ENCODE measurements at places on chromosomes 4 and X. TPM values are rescaled to one million over a fixed set of nuclear protein-coding genes. Genes with fewer than 3 reads are reported as not detected.

- H3K4me1 ChIP-seq, result no peaks in the 10 kb centered on the region
- no peak overlapping the region for H3K27ac ChIP-seq
- no peaks in the 10 kb centered on the region for H3K27me3 ChIP-seq
- no peaks in the 10 kb centered on the region for H3K36me3 ChIP-seq
Measured at GRCh38 chr4:82621251-82621650, 59.5 kb upstream of the TMEM150C start.

GRCh38 chr4:23952258-23952657 is 62.4 kb upstream of the PPARGC1A start:
- no peaks in the 10 kb centered on the region for H3K27me3 ChIP-seq
- no peak overlapping the region for H3K4me3 ChIP-seq
- H3K27ac ChIP-seq, result no peak overlapping the region
- H3K36me3 ChIP-seq, result no peaks in the 10 kb centered on the region
- no peaks in the 10 kb centered on the region for H3K4me1 ChIP-seq

GRCh38 chr4:88897180-88897579 is 159.8 kb downstream of the FAM13A start:
- no peaks in the 10 kb centered on the region for H3K27me3 ChIP-seq
- H3K4me3 ChIP-seq, result no peak overlapping the region
- no peak overlapping the region for H3K27ac ChIP-seq
- no peaks in the 10 kb centered on the region for H3K4me1 ChIP-seq
- DNase-seq, result no peak

Gene ZBED1
- total RNA-seq, result 23.9 TPM

Gene ADAM29
- total RNA-seq, result not detected

DNA sequence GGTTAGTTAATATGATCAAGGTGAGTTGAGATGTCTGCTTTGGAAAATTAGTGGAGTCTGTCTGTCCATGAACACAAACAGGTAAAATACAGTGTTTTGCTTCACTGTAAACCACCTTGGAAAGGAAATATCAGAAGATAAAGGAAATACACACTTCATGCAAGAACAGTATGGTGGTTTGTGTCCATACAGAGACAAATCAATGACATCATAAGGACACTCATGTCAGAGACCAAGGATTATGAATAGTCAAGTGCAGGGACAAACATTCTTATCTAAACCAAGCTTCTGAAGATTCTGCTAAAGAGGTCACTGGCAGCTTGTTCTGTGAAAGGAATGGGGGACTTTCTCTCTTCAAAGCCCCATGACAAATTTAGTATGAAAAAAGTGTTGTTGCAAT is 322.9 kb upstream of the F9 start:
- no peak for DNase-seq
- H3K4me3 ChIP-seq, result no peak overlapping the region
- H3K27ac ChIP-seq, result no peak overlapping the region
- no peaks in the 10 kb centered on the region for H3K4me1 ChIP-seq
- H3K36me3 ChIP-seq, result no peaks in the 10 kb centered on the region
- H3K27me3 ChIP-seq, result peaks cover 12% of the 10 kb centered on the region

- no peak for DNase-seq
- H3K27ac ChIP-seq, result no peak overlapping the region
- H3K27me3 ChIP-seq, result no peaks in the 10 kb centered on the region
- no peaks in the 10 kb centered on the region for H3K36me3 ChIP-seq
- no peaks in the 10 kb centered on the region for H3K4me1 ChIP-seq
Measured at GRCh38 chrX:79466636-79467035, 99.5 kb upstream of the ITM2A start.

Gene TDO2
- 0.13 TPM for total RNA-seq

- no peak overlapping the region for H3K4me3 ChIP-seq
- no peaks in the 10 kb centered on the region for H3K27me3 ChIP-seq
- DNase-seq, result no peak
- no peaks in the 10 kb centered on the region for H3K36me3 ChIP-seq
- H3K4me1 ChIP-seq, result no peaks in the 10 kb centered on the region
- H3K27ac ChIP-seq, result no peak overlapping the region
Measured at GRCh38 chr4:142815834-142816233, 30.3 kb downstream of the INPP4B start.

Gene KLB
- total RNA-seq, result not detected

DNA sequence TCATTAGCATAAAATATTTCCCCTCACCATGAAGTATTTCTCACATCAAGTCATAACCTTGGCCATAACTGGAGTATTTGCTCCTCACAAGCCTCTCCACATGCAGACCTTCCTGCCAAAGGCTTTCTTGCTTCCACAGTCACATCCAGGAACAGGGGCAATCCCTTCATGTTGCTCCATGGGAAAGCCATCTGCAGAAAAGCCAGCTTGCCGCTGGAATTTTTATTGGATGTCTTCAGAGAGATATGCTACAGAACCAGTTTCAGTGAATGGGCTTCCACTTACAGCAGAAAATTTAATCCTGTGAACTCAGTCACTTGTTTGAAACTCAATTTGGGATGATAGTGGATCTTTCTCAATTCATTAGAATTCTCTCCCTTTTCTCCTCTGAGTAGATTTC is 3.2 kb upstream of the CDKN2AIP start:
- H3K27me3 ChIP-seq, result no peaks in the 10 kb centered on the region
- DNase-seq, result no peak
- peak overlapping the region; percentile 98 for H3K27ac ChIP-seq
- no peak overlapping the region for H3K4me3 ChIP-seq
- peaks cover 9% of the 10 kb centered on the region for H3K36me3 ChIP-seq

GRCh38 chr4:147284256-147284835 is 196.6 kb upstream of the EDNRA start:
- H3K4me1 ChIP-seq, result no peaks in the 10 kb centered on the region
- no peaks in the 10 kb centered on the region for H3K27me3 ChIP-seq
- DNase-seq, result no peak
- no peaks in the 10 kb centered on the region for H3K36me3 ChIP-seq
- H3K4me3 ChIP-seq, result no peak overlapping the region

- no peak overlapping the region for H3K4me3 ChIP-seq
- H3K36me3 ChIP-seq, result no peaks in the 10 kb centered on the region
- no peak overlapping the region for H3K27ac ChIP-seq
- no peaks in the 10 kb centered on the region for H3K27me3 ChIP-seq
Measured at GRCh38 chr4:86451560-86452330, 91.9 kb upstream of the MAPK10 start.

- H3K36me3 ChIP-seq, result no peaks in the 10 kb centered on the region
- H3K4me3 ChIP-seq, result no peak overlapping the region
- no peaks in the 10 kb centered on the region for H3K4me1 ChIP-seq
- no peak for DNase-seq
- no peak overlapping the region for H3K27ac ChIP-seq
Measured at GRCh38 chr4:180675359-180675650, 1567.9 kb upstream of the TENM3 start.

DNA sequence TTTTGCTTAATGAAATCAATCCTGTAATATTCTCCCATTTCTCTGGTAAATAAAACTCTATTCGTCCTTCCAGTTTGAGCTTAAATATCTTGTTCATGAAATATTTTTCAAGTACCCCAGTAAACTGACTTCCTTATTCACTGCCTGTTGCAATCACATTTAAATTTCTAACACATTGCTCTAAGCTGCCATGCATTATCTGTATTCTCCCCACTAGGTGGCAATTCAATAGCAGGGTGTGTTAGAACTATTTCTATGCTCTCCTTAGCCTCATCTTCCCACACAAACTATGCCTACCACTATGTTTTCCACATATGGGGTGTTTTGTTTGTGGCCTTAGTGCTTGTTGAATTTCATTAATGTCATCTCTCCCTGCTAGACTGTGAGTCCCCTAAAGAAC is 377.1 kb upstream of the HS3ST1 start:
- H3K36me3 ChIP-seq, result no peaks in the 10 kb centered on the region
- no peaks in the 10 kb centered on the region for H3K4me1 ChIP-seq
- peak; percentile 1 for DNase-seq
- no peaks in the 10 kb centered on the region for H3K27me3 ChIP-seq

Gene SSX2
- total RNA-seq, result 0.31 TPM

DNA sequence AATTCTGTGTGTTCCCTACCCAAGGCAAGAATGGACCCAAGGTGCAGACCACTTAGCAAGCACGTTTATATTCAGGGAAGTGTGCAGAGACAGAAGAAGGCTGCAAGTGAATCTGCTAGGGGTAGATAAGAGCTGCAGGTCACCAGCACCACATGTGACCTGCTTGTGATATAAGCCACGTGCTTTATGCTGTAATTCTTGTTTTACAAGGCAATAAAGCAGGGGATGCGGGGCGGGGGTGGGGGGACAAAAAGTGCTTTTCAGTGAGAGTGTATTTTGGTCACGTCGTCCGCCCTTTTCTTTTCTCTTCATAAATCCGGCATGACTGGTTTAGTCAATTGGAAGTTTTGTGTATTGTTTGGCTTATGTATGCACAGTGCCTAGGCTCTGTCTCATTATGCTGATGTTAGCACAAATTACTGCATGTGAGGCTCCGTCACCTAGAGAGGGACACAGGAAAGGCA is 192.7 kb downstream of the RBMX2 start:
- no peak for DNase-seq
- H3K27ac ChIP-seq, result no peak overlapping the region
- H3K4me3 ChIP-seq, result no peak overlapping the region
- H3K36me3 ChIP-seq, result no peaks in the 10 kb centered on the region
- no peaks in the 10 kb centered on the region for H3K4me1 ChIP-seq

DNA sequence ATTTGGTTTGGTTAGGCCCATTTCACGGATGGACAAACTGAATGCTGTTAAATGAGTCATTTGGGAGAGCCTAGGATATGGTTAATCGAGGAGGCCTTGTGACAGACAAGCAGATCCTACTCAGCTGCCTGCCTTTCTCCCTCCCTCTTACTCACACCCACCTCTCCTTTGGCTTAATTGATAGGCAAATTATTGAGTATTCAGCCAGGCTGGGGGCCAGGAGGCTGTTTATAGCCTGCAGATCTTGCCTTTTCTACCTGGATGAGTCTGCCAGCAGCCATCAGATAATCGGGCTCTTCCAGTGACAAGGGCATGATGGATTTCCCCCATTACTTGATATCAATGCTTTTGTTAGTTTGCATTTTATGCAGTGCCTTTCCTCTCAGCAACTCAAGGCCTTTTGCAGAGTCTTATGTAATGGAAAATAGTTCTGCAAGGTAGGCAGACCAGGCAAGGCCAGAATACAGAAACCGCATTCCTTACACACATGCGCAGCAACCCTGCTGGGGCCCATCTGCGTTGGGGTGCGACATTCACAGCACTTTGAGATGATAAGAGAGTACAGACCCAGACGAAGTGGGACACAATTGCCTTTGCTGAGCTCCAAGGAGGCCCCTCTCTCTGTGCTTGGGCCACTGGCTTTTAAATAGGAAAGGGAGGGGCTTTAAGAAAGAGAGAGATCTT is 96.2 kb upstream of the ATP6AP2 start:
- no peak overlapping the region for H3K4me3 ChIP-seq
- no peak for DNase-seq
- no peaks in the 10 kb centered on the region for H3K27me3 ChIP-seq

GRCh38 chrX:48702032-48702431 is 5.5 kb downstream of the SUV39H1 start:
- DNase-seq, result no peak
- H3K4me1 ChIP-seq, result peaks cover 8% of the 10 kb centered on the region
- H3K36me3 ChIP-seq, result peaks cover 4% of the 10 kb centered on the region
- no peaks in the 10 kb centered on the region for H3K27me3 ChIP-seq
- no peak overlapping the region for H3K27ac ChIP-seq
- no peak overlapping the region for H3K4me3 ChIP-seq

- DNase-seq, result no peak
- no peaks in the 10 kb centered on the region for H3K36me3 ChIP-seq
- no peak overlapping the region for H3K27ac ChIP-seq
- H3K4me1 ChIP-seq, result no peaks in the 10 kb centered on the region
- H3K4me3 ChIP-seq, result no peak overlapping the region
Measured at GRCh38 chr4:91123742-91124141, 996.5 kb downstream of the CCSER1 start.

- no peak overlapping the region for H3K4me3 ChIP-seq
- H3K27me3 ChIP-seq, result no peaks in the 10 kb centered on the region
- no peaks in the 10 kb centered on the region for H3K36me3 ChIP-seq
- no peak for DNase-seq
- no peaks in the 10 kb centered on the region for H3K4me1 ChIP-seq
- no peak overlapping the region for H3K27ac ChIP-seq
Measured at GRCh38 chr4:127469542-127469941, 163.2 kb upstream of the INTU start.

DNA sequence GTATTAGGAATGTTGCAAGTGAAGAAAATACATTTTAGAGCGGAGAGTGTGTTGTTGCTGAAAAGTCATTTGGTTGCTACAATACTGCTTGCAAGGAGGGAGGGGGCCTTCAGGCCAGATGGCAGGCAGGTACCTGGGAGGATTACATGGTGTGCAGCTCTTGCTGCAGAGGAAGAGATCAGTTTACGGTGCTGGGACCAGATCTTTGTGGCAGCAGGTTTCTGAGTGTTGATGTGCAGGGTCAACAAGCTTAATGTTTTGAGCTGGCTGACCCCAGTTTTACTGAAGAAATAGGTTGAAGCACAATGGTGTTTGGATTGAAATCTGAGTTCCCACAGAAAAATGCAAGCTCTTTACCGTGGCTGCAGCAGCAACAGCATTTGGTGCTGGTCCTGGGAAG is 96.4 kb upstream of the DDIT4L start:
- no peaks in the 10 kb centered on the region for H3K4me1 ChIP-seq
- no peaks in the 10 kb centered on the region for H3K36me3 ChIP-seq
- no peaks in the 10 kb centered on the region for H3K27me3 ChIP-seq
- no peak overlapping the region for H3K27ac ChIP-seq

- no peaks in the 10 kb centered on the region for H3K4me1 ChIP-seq
- H3K27me3 ChIP-seq, result no peaks in the 10 kb centered on the region
- H3K4me3 ChIP-seq, result no peak overlapping the region
- no peak for DNase-seq
- H3K36me3 ChIP-seq, result peaks cover 15% of the 10 kb centered on the region
- H3K27ac ChIP-seq, result no peak overlapping the region
Measured at GRCh38 chrX:124042042-124042441, 80.5 kb downstream of the STAG2 start.

- no peak for DNase-seq
- H3K36me3 ChIP-seq, result no peaks in the 10 kb centered on the region
- H3K4me1 ChIP-seq, result no peaks in the 10 kb centered on the region
- no peak overlapping the region for H3K27ac ChIP-seq
Measured at GRCh38 chr4:73523126-73523525, 41.6 kb downstream of the AFM start.

Gene PFKFB1
- total RNA-seq, result 0.36 TPM

Gene ETDB
- total RNA-seq, result not detected

DNA sequence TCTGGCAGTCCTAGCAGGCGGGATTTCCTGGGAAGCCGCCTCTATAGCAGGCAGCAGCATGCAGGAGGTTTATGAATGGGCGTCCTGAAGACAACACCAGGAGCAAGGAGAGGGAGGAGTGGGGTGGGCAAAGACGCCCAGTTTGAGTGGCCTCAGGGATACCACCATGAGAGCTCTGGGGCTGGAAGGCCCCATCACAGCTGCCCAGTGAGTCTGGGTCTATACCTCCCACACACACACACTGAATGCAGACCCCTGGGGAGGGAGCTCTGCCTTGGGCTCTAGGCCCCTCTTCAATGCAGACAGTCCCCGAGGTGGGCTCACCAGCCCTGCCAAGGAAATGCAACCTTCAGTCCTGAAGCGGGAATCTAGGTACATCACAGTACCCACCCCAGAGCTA is 98.6 kb downstream of the AFAP1 start:
- peaks cover 51% of the 10 kb centered on the region for H3K4me1 ChIP-seq
- H3K27me3 ChIP-seq, result no peaks in the 10 kb centered on the region
- peaks cover 27% of the 10 kb centered on the region for H3K36me3 ChIP-seq
- peak overlapping the region; percentile 70 for H3K27ac ChIP-seq
- H3K4me3 ChIP-seq, result no peak overlapping the region

- H3K4me1 ChIP-seq, result no peaks in the 10 kb centered on the region
- DNase-seq, result peak; percentile 7
- no peaks in the 10 kb centered on the region for H3K27me3 ChIP-seq
- no peak overlapping the region for H3K4me3 ChIP-seq
Measured at GRCh38 chr4:26288355-26288909, 32.4 kb upstream of the RBPJ start.

Gene FREM3
- not detected for total RNA-seq

GRCh38 chrX:43559644-43560043 is 96.5 kb upstream of the MAOA start:
- H3K27ac ChIP-seq, result no peak overlapping the region
- H3K4me1 ChIP-seq, result no peaks in the 10 kb centered on the region
- H3K4me3 ChIP-seq, result no peak overlapping the region

Data from Panc1 (cell line).